ENCODE measurements at places on chromosomes 4 and X.

DNA sequence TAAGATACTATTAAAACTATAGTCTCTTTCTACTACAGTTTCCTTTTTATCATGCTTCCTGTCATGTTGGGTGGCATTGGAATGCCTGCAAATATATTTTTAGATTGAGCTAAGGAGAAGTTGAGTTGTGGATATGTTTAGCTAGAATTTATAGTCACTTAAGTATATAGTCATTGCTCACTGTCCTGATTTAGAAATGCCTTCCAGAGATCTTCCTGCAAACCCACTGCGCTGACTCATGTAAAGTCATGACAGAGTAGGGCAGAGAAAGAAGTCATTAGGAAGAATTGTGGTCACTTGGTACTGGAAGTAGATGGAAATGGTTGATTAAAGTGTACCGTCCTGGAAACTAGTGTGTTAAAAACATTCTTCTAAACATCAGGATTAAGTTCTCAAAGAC lies 490.3 kb upstream of the PABPC4L start:
- DNase-seq = no peak

GRCh38 chrX:74250574-74250973 lies 53.4 kb upstream of the ZCCHC13 start:
- no peak for DNase-seq

DNA sequence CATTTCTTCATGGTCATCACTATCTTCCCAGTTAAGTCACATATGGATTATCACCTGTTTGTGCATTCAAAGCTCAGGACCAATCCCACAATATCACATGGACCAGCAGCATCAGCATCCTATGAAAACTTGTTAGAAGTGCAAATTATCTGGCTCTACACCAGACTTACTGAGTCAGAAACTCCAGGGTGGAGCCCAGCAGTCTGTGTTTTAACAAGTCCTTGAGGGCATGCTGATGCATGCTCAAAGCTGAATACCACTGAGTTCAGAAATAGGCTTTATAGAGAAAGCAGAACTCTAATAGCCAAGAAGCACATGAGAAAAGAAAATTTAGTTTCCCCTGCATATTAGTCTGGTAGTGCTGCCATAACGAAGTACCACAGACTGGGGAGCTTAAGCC lies 62.4 kb upstream of the GABRQ start:
- DNase-seq = no peak

GRCh38 chr4:87270825-87271224 lies 50.4 kb upstream of the KLHL8 start:
- no peak for DNase-seq

- no peak for DNase-seq
Observed at GRCh38 chr4:6854098-6854744, 55.4 kb upstream of the TBC1D14 start.

DNA sequence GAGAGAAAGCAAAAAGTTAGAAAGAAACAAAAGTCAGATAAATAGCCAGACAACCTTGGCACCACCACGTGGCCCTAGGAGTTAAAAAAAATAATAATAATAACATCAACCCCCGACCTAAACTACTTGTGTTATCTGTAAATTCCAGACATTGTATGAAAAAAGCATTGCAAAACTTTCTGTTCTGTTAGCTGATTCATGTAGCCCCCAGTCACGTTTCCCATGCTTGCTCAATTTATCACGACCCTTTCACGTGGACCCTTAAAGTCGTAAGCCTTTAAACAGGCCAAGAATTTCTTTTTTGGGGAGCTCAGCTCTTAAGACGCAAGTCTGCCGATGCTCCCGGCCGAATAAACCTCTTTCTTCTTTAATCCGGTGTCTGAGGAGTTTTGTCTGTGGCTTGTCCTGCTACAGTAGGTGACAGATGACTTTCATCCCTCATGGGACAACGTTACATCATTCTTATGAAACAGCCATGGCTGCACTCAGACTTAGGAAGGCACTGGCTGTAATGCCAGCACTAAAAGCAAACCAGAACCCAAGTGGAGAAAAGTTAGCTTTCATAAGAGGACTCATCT lies 520 bp downstream of the ACOX3 start:
- no peak for DNase-seq

DNA sequence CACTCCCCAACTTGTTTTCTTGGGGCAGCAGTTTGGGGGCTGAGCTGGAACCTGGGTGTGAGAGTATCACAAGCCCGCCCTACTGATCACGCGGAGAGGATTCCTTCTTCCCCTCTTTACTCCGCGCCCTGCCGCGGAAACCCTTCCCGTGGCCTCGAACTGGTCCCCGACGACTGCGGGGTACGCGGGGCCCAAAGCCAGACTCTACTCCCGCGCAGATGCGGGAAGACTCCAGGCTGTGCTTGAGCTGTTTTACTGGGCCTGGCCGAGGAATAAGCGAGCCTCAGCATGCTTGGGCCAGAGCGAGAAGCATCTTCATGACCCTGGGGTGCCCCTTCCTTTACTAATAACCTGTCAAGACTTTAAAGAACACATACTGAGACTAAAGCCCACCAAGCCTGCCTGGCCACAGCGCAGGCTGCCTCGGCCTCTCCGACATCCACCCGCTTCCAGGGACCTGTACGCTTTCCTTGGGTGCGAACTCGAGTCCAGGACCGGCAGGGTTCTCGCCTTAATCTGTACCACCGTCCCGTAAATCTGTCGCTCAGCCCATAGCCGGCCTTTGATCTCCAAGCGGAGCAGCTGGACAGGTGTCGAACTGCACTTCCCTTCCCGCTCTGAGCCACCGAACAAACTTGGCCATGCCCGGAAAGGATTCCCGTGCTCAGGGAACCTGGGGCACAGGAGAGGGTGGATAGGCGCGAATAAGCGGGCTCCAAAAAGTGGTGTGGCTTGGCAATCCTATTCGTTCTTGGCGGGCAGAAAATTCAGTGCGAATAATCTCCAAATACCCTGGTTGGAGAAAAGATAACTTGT lies 55.0 kb upstream of the TMEM33 start:
- DNase-seq = no peak

DNA sequence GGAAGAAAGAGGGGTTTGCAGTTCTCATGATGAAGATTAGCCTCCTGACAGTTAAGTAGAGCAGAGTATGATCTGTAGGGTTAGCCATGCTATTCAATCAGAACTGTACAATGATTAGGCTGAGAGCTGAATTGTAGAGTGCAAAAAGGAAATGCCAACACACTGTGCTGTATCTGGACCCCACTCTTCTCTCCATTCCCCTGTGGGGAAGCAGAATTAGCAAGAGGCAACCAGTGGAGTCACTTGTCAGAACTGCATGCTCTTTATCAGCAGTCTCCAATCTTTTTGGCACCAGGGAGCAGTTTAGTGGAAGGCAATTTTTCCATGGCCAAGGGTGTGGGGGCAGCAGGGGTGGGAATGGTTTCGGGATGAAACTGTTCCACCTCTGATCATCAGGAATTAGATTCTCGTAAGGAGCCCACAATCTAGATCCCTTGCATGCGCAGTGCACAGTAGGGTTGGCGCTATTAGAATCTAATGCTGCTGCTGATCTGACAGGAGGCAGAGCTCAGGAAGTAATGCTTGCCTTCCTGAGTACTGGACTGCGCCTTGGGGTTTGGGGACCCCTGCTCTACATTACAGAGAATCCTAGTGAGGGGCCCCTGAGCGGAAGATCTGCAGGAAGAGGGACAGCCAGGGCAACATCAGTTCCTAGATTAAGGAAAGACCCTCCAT lies 19.4 kb downstream of the TBC1D9 start:
- DNase-seq = no peak
